K562 (cell line): ENCODE measurements at places on chromosomes 6 and 20.
A peak's percentile ranks its signal among the peaks of the same experiment; 100 is the strongest.

GRCh38 chr20:19456595-19457395, 244.4 kb downstream of the SLC24A3 start:
- DNase-seq, result no peak

- no peak for DNase-seq
These were observed 113.6 kb upstream of the ZFP64 start for GRCh38 chr20:52305024-52305645.

DNA sequence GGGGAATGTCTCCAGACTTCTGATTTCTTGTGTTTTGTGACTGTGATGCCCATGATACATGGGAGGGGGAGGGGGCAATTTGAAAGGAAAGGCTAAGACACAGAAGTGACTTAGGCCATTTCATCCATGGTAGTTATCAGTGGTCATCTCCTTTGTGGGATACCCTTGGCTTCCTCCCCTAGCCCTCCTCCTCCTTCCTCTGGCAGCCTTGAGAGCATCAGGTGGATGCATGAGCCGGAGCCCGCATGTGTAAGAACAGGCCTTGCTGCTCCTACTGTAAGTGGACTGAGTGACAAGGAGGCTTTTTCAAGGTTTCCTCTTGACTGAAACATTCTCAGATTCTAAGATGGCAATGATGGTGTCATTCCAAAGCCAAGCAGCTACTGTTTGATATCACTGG, 874 bp downstream of the CD83 start:
- no peak for DNase-seq

GRCh38 chr6:138722425-138723371, 50.9 kb upstream of the CCDC28A start:
- DNase-seq, result no peak

DNA sequence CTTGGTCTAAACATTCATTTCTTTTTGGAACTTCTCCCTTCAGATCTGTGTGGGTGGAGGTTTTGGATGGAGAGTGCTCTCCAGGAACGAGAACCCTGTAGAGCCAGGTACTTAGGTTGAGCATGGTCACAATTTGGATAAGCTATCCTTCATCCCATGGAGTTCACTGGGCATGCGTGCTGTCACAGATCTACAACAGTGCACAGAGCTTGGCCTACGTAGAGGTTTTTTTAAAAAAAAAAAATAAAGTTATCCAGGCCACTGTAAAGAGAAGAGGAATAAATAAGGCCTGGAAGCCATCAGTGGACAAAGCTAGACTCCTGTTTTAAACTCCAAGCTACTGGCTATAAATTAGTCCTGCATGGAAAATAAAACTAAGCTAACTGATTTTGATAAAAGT, 165.6 kb downstream of the SLC24A3 start:
- no peak for DNase-seq

GRCh38 chr6:135115834-135116233, 61.2 kb upstream of the HBS1L start:
- DNase-seq, result no peak

GRCh38 chr6:124991764-124992295, 29.6 kb downstream of the RNF217 start:
- DNase-seq, result no peak

GRCh38 chr20:58407201-58407873, 18.3 kb downstream of the VAPB start:
- DNase-seq, result no peak

DNA sequence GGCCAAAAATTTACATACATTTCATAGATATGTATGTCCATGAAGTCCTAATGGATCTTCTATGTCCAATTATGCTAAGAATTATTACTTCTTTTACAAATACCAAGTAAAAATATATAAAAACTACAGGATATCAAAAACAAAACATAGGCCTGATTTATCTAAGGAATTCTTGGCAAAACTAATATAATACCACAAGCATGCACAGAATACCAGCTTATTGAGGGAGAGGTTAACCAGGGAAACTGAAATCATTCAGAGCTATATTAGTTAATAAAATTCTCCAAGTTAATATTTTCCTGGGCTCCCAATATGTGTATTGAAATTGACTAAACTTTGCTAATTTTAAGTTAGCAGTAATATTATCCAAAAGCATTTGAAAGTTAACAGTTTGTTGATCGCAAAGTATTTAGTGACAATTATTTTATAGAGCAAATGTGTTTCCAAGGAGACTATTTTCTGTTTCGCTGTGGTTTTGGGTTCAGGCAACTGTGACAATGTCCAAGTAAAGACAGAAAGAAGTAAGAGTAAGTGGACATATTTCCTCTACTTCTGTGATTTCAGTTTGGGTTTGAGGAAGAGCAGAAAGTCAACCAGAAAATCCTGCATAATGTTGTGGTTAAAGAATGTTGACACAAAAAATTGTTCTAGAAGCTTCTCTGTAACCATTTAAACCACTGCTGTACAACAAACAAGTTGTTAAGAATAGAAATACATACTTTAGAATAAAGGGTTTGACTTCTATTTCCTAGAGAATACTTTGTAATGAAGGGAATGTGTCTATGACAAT, 167.4 kb downstream of the COL21A1 start:
- no peak for DNase-seq

- DNase-seq, result peak; percentile 78
These were observed 205.9 kb downstream of the ZMYND8 start for GRCh38 chr20:47150403-47151152.

GRCh38 chr6:99810942-99811620, 182.9 kb downstream of the MCHR2 start:
- DNase-seq, result no peak

- no peak for DNase-seq
These were observed 57.4 kb upstream of the CEP85L start for GRCh38 chr6:118708744-118709143.

GRCh38 chr6:125944434-125944816, 12.1 kb upstream of the HINT3 start:
- DNase-seq, result no peak

GRCh38 chr20:43988867-43989266, 74.2 kb downstream of the TOX2 start:
- DNase-seq, result no peak

- no peak for DNase-seq
These were observed 82.6 kb downstream of the FOXA2 start for GRCh38 chr20:22501566-22502344.

DNA sequence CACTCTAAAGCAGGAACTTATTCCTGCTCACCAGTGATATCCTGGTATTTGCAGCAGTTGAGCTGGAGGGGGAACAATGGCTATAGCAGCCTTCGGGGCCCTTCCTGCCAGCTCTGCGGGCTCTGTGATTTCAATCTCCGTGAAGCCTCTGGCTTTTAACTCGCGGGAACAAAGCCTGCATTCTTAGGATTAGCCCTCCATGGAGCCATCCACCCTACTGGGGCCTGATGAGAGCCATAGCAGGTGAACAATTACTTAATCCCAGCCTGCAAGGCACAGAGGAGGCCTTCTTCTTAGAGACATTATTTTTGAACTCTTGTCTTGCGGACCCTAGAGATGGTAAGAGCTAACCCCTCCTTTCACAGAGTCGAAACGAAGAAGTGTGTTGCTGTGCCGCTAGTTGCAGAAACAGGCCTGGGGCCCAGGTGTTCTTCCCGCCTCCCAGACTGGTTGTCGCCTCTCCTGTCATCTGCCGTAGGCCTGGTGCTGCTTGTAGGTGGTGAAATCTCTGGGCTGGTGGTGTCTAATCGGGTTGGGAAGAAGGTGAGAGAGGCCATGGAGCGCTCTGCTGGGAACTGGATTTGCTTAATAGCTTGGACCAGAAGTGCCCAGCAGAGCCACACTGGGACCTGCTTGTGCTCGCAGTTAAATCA, 9.7 kb downstream of the GHRH start:
- DNase-seq, result no peak

- no peak for DNase-seq
These were observed 94.9 kb downstream of the TINAG start for GRCh38 chr6:54403096-54403495.

GRCh38 chr6:141463237-141463977, 669.3 kb upstream of the GJE1 start:
- no peak for DNase-seq
